ENCODE measurements at places on chromosomes 7 and 10. TPM values are rescaled to one million over a fixed set of nuclear protein-coding genes. Genes with fewer than 3 reads are reported as not detected.

The GNG11 gene
- total RNA-seq, result 152 TPM

The MINDY4 gene
- total RNA-seq, result 6.2 TPM

The EIF5AL1 gene
- 0.28 TPM for total RNA-seq

The FIS1 gene
- 192 TPM for total RNA-seq

The TMEM26 gene
- total RNA-seq, result 0.19 TPM

The KMT2E gene
- 117 TPM for total RNA-seq

The EDRF1 gene
- 25.9 TPM for total RNA-seq

The DUSP5 gene
- 14.7 TPM for total RNA-seq

The ADAM8 gene
- 0.85 TPM for total RNA-seq

The CALCR gene
- not detected for total RNA-seq

The GPR37 gene
- not detected for total RNA-seq

The ZNF33B gene
- 9.3 TPM for total RNA-seq

The GNAT3 gene
- total RNA-seq, result 0.28 TPM

The TECTB gene
- total RNA-seq, result not detected

The FANK1 gene
- 5.4 TPM for total RNA-seq

The TMEM176A gene
- total RNA-seq, result not detected

The TMEM270 gene
- total RNA-seq, result not detected

The C10orf53 gene
- total RNA-seq, result not detected

The SUN3 gene
- total RNA-seq, result not detected

The NPFFR1 gene
- not detected for total RNA-seq

The UCMA gene
- total RNA-seq, result not detected

The OPALIN gene
- total RNA-seq, result not detected

Measured in regular cardiac myocyte (primary cell).